Stomach (tissue), 19 donors: ENCODE measurements at places on chromosomes 11 and 22. TPM values are rescaled to one million over a fixed set of nuclear protein-coding genes. Genes with fewer than 3 reads are reported as not detected.
A peak's percentile ranks its signal among the peaks of the same experiment; 100 is the strongest.

DNA sequence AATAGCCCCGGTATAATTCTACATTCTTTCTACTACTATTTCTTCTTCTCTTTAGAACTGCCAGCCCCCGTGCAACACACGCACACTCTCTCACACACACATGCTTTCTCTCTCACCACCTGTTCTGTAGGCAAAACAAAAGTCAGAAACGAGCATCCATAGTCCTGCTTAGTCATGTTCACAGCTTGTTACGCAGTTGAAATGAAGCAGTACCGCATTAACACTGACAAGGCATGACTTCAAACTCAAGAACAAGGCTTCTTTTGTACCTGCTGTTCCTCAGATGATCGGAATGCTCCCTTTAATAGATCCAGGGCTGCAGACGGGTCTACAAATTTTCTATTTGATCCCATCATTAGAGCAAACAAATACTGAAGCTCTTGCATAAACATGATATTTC, 42.2 kb downstream of the USP28 start:
- no peaks in the 10 kb centered on the region for H3K27me3 ChIP-seq
- peaks cover 88% of the 10 kb centered on the region for H3K36me3 ChIP-seq
- H3K4me1 ChIP-seq = no peaks in the 10 kb centered on the region
- no peak overlapping the region for H3K4me3 ChIP-seq

GRCh38 chr11:121723246-121723741, 270.5 kb upstream of the SORL1-AS1 start:
- H3K4me1 ChIP-seq = peaks cover 15% of the 10 kb centered on the region
- H3K36me3 ChIP-seq = no peaks in the 10 kb centered on the region
- H3K27me3 ChIP-seq = peaks cover 8% of the 10 kb centered on the region
- peak overlapping the region; percentile 47 for H3K4me3 ChIP-seq
- H3K27ac ChIP-seq = no peak overlapping the region
- DNase-seq = no peak

DNA sequence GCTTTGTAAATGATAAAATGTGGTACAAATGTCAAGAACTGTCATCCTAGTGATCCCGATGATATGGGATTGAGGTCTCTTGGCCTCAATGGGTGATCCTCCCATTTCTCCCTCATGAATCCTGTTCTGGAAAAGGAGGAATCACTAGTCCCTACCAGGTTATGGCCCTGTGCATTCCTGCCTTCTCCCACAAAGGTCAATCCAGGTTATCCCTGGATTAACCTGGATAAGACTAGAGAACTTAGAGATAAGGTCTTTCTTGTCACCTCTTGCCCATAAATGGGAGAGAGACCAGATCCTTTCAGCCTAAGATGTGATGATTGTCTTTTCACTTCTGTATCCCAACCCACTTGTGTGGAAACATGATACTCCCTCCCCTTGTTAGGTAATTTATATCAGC, 396.7 kb downstream of the BUD13 start:
- H3K4me1 ChIP-seq = no peaks in the 10 kb centered on the region
- H3K4me3 ChIP-seq = no peak overlapping the region
- H3K27ac ChIP-seq = no peak overlapping the region
- H3K36me3 ChIP-seq = no peaks in the 10 kb centered on the region

DNA sequence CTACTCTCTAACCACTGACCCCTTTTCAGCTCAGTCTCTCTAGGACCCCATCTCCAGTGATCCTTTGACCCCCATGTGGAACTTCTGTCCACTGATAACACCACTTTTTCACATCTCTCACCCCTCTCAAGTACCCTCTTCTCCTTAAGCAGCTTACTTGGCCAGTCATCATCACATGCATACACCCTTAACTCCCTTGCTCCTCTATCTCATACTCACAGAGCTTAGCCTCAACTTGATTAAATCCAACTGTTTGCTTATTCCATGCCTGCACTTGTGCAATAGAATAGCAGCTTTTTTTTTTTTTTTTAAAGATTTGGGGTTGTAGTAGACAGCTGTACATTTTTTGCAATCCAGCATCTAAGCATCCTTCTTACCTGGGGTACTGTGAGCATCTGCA, 22.2 kb downstream of the AQP11 start:
- H3K4me3 ChIP-seq = no peak overlapping the region
- H3K4me1 ChIP-seq = no peaks in the 10 kb centered on the region
- no peak for DNase-seq
- no peak overlapping the region for H3K27ac ChIP-seq

- H3K27me3 ChIP-seq = peaks cover 37% of the 10 kb centered on the region
- no peak for DNase-seq
- no peak overlapping the region for H3K27ac ChIP-seq
- peaks cover 16% of the 10 kb centered on the region for H3K4me1 ChIP-seq
- no peaks in the 10 kb centered on the region for H3K36me3 ChIP-seq
These were observed 1328.7 kb downstream of the TBC1D22A start for GRCh38 chr22:48091060-48091650.

DNA sequence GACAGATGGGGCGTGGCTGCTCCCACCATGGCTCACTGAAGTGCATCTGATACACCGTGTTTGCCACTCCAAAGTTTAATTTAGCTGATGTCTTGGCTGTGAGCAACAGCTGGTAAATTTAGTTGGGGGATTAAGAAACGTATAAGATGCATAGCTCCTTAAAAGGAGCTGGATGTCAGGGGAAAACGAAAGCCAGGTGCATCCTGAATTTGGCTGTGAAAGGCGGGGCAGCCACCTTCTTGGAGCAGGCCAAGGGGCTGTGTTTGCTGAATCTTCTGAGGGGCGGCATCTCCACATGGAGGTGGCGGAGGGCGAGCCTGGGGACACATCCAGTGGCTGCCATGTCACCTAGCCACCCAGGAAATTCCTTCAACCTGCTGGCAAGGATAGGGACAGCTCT, 20.7 kb upstream of the NCF4 start:
- no peak for DNase-seq
- H3K4me3 ChIP-seq = no peak overlapping the region

The PRG3 gene
- total RNA-seq = not detected

The P2RY2 gene
- not detected for total RNA-seq

The DDT gene
- 534 TPM for total RNA-seq
